ENCODE measurements at places on chromosomes 5 and 9.

DNA sequence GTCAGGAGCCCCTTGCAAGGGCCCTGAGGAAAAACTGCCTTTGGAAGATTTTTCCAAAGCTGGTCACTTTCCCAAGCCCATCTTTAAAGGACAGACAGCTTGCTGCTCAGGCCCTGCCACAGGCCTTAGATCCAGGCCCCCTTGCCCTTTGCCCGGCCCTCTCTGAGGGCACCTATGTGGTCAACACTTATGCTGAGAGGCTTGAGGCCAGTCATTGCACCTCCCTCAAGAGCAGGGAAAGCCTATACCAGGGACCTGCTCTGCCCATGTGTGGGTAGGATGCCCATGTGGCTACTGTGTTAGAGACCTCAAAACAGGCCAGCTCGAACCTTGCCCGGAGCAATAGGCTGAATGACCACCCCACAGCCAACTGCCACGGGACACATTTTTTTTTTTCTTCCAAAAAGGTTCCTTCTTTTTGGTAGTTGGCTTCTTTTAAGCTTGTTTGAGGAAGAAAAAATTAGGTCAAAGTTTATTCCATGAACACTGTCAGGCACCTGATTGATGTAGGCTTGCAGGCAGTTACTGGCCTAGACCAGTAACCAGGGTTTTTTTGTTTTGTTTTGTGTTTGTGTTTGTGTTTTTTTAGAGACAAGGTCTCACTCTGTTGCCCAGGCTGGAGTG is 3.8 kb downstream of the TCF7 start:
- DNase-seq: no peak

- DNase-seq: no peak
Measured at GRCh38 chr5:131593921-131594320, 41.1 kb downstream of the RAPGEF6 start.

DNA sequence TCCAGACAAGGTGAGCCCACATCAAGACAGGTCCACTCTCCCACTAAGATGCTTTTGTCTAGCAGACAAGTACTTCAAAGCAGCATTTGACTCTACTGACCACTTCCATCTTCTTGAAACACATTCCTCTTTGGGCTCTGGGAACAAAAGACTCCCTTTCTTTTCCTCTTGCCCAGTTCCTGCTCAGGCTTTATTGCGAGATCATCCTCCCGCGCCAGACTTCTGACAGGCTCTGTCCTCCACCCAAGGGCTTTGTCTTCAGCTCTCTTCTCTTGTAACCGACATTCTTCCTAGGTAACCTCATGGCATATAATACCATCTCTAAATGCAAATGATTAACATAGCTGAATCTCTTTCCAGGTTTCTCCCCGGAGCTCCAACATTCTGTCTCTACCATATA is 85.8 kb downstream of the NUDT12 start:
- DNase-seq: no peak

DNA sequence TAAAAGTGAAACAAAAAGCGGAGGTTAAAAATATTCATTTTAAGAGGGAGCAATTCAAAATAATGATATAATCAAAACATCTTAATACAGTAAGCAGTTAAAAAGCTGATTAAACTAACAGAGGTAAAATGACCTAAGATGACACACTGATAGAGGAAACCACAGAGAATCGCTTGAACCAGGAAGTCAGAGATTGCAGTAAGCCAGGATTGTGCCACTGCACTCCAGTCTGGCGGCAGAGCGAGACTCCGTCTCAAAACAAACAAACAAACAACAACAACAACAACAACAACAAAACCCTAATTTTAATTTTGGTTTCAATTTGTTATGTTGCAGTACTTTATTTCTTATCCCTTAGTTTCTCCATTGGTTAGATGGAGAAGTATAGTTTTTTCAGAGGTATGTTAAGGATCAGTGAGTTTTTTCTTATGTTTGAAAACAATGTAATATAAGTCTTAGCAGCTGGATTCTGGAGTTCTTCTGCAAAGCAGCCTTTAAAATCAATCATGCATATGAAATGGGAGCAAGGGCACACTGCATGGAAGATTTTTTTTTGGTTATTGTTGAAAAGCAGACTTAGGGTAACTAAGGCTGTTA is 58.5 kb downstream of the MLANA start:
- DNase-seq: no peak

DNA sequence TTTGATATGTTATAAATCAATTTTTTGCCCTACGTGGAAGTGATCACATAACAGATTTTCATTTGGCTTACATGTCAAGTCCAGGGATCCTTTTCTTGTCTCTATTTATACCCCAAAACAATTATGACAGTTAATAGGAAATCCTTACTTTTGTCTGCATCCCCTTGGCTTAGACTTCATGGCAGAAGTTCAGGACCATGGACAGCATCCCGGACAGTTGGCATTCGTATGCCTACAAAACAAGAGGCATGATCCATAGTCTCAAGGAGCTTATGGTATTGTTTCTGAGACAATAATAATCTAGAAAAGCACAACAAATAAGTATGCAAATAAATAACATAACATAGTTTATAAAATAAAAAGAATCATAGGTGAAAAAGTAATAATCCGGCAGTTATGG is 214.3 kb upstream of the GRIA1 start:
- no peak for DNase-seq

DNA sequence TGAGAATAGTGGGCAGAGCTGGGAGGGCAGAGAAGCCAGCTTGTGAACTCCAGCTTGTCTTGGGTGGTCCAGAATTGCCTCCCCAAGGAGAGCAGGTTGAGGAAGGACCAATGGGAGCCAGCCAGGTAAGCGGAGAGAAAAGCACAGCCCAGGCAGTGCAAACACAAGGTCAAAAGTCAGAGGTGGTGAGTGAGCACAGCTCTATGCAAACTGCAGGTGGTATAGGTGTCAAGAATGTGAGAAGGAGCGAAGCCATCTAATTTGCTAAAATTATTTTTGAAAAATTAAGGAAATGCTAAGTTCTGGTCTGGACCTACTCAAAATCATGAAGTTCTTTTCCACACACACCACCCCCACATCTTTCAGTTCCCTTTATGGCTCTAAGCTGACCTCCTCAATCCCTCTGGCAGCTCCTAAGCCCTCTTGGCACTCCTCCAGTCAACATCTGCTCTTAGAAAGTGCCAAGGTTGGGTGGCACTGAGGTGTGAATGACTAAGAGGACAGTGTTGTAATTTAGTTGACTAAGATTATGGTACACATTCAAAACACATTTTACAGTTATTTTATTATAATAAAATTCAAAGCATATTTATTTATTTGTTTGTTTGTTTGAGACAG is 6.6 kb upstream of the OTULINL start:
- peak; percentile 64 for DNase-seq

DNA sequence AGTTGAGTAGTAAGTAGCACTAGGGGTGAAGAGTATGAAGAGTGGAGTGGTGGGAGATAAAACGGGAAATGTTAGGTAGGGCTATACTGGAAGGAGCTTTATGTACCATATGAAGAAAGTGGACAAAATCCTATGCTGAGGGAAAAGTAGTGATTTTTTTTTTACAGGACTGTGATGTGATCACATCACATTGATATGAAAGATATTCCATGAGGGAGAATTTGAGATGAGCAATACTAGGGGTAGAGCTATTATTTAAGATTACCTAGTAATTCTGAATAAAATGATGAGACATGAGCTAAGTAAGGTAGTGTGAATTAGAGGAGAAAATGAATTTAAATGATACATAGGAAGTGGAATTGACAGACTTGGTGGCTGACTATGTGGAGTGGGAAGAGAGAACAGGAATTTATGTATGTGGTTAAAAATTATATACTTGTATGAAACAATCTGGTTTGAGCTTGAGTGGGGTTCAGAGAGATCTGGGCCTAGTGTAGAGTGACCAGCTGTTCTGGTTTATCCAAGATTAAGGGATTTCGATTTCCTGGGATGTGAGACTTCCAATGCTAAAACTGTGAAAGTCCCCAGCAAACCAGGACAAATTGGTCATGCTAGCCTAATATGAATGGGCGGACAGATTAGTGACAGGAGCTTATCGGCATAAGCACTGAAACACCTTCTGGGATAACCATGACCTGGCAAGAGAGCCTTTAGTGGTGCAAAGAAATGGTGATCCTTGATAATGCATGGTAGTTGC is 29.3 kb upstream of the STOM start:
- no peak for DNase-seq

Measured in NCI-H1105 treated with DMSO at 0.1 percent for 48 hours (cell line).